Epithelial cell of esophagus (primary cell): ENCODE measurements at places on chromosomes 2 and 18.

GRCh38 chr2:220051716-220052115 is 424.3 kb downstream of the SLC4A3 start:
- DNase-seq, result no peak

GRCh38 chr2:222946700-222947287 is 86.0 kb downstream of the ACSL3 start:
- no peak for DNase-seq

- DNase-seq, result no peak
Observed at GRCh38 chr2:16202266-16203020, 262.1 kb downstream of the MYCN start.

- DNase-seq, result no peak
Observed at GRCh38 chr2:8160959-8161358, 520.9 kb upstream of the ID2 start.

DNA sequence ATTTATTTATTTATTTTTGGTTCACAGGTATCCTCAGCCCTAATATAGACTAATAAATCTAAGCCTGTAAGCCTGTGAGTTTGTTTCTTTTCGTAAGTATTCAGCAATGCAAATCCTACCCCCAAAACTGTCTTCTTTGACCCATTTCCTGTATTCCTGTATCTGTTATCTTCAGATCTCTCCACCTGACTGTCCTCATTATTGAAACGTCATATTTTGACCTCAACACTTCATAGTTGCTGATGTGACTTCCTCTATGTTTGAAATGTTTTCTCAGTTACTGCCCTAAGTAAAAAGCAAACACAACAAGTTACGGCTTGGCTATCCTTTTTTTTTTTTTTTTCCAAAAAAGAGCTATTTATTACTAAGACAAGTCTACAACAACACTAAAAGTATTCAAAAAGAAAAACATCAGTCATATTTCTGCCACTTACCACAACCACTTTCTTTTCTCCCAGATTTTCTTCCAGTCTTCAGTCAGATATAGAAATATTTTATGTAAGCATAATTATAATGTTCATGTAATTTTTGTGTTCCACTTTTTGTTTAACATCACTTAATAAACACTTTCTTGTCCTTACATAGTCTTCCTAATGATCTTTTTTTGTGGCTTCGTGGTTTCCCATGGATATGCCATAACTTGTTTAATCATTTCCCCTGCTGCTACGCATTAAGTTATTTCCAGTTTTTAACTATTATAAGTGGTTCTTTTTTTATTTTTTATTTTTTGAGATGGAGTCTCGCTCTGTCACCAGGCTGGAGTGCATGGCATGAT is 45.0 kb upstream of the EML4 start:
- no peak for DNase-seq

GRCh38 chr2:43560231-43560547 is 35.6 kb downstream of the THADA start:
- no peak for DNase-seq

DNA sequence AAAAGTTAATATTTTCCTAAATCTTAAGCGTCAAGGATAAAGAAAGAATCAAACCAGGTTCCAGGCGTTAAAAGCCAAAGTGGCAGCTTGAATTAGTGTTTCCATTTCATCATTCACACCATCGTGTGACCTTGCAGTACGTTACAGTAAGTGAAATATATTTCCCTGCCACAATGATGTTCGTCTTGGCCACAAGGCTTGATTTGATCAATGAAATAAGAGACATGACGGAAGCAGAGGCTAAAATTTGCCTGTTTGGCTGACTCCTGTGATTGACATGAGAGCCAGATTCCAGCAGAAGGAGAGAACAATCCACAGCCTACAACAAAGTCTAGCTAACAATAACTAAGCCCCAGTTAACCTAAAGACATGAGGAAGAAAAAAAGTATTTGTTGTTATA is 62.0 kb downstream of the ASXL2 start:
- no peak for DNase-seq

DNA sequence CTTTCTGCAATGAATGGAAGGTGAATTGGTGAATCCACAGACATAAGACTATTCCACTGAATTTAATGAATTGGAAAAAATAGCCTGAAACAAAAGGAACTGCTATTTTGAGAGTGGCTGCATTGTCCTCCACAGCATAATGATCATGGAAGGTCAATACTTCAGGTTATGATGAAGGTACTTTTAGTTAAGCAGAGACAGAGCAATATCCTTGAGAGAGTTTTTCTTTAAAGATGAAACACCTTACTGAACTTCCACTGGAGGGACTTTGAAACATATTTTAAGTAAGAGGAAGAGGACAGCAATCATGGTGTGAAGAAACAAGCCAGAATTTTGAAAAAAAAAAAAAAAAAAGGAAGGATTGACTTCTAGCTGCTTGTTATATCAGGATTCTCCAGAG is 68.8 kb upstream of the DPP10 start:
- no peak for DNase-seq

GRCh38 chr18:5601188-5601624 is 57.4 kb upstream of the EPB41L3 start:
- DNase-seq, result no peak

DNA sequence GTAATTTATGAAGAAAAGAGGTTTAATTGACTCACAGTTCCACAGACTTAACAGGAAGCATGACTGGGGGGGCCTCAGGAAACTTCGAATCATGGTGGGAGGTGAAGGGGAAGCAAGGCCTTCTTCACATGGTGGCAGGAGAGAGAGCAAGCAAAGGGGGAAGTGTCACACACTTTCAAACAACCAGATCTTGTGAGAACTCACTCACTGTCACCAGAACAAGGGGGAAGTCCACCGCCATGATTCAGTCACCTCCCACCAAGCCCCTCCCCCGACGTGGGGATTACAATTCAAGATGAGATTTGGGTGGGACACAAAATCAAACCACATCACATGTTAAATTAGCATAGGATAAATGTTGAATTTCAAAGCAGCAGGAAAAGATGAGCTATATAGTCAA is 56.2 kb downstream of the STRADB start:
- DNase-seq, result no peak

- DNase-seq, result no peak
Observed at GRCh38 chr18:73662421-73662820, 485.2 kb downstream of the FBXO15 start.

GRCh38 chr18:79380816-79381806 is 14.6 kb upstream of the NFATC1 start:
- peak; percentile 46 for DNase-seq

DNA sequence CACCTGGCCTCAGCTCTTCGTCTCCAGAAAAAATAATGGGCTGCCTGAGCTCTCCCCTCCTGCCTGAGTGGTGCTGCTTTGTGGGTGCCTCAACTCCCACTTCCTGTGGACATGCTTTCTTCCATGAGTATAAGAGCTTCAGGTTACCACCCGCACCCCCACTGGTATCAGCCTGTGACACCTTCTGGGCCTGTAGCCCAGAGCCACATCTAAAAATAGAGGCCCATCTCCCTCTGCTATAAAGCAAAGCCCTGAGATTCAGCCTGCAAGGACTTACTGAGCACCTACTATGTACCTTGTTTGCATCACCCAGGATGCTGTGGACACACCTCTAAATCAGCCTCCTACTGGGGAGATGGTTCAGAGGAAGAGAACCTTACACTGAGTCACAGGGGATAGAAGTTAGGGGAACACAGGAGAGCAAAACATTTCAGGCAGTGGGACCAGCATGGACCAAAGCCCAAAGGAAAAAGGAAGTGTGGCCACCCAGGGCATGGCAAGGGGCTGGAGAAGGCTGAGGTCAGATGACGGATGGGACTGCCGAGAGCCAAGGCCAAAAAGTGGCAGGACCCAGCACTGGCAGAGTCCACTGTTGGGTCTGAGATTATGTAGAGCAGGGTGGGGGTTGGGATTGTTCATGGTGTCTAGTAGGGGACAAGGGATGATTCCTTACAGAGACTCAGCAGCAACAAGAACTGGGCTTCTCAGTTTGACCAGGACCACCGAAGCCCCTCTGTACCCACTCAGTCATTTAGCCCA is 123.7 kb upstream of the PPP1CB start:
- DNase-seq, result no peak

GRCh38 chr2:125254010-125254409 is 1228.9 kb downstream of the CNTNAP5 start:
- no peak for DNase-seq

DNA sequence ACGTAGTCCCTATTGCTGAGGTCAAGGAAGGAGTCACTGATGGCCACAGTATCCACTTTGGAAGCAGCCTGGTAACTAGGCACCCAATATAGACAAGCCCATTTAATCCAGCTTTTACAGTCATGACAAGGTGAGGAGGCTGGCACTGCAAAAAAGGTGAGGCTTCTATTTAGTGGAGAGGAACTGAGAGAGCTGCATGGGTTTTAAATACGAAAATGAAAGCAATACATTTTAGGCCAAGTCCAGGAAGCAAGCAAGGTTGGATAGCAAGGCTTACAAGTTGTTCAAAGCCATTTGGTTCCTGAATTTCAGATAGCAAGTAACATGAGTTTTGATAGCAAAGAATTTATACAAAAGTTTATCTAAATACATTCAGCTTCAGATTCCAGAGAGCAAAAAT is 80.4 kb downstream of the SGPP2 start:
- DNase-seq, result no peak

DNA sequence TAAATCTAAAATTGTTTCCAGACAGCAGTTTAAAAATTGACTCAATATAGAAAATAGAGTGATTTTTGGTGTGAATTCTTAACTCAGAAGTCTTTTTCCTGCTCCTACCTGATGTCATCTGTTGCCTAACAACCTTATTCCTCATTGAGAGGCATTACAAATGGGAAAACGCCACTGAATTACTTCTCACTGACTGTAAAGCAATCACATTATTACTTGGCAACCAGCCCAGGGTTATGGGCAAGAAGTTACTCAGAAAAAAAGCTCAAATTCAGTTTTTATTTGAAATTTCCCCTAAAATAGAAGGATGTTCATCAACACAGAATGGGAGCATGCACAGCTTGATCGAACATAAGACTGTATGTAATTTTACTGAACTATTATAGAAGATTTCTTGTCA is 201.8 kb upstream of the GULP1 start:
- peak; percentile 44 for DNase-seq

DNA sequence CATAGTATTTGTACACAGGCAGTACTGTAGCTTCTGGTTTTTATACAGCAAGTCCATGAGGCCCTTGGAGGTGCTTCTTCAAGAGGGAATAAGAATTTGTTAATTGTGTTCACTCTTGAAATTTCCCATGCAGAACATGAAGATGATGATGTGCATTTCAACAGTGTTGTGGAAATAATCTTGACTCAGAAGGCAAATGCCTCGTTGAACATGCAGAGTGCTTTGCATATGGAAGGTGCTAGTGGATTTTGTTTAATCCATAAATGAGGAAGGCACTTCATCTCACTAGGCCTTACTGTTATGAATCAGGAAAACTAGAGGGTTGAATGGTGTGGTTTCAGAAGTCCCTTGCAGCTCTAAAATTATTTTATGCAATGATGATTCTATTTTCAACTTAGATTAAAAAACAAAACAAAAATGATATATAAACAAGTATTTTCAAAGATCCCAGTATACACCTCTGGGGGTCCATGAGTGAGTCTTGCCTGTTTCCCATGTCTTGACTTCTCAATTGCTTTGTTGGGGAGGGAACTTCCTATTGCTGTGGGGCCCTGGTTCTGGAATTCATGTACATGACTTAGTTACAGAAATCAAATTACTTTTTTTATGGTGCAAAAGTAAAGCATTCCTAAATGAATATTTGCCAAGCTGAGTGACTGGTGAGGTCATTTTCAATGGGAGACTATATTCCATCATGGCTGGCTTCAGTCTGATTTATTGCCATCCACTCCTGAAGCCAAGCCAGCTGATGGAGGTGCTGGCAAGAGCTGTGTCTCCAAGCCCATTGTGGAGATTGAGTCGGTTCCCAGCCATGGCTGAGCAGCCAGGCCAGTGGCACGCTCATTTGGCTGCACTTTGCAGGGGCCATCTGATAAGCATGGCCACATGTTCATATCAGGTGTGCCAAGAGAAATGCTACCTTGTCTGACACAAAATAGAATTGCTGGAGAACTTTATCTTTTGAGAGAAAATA is 56.5 kb downstream of the MGAT5 start:
- no peak for DNase-seq

GRCh38 chr18:32243358-32243757 is 53.5 kb downstream of the MEP1B start:
- no peak for DNase-seq

- DNase-seq, result no peak
Observed at GRCh38 chr2:233901884-233902283, 15.3 kb upstream of the TRPM8 start.

- peak; percentile 51 for DNase-seq
Observed at GRCh38 chr18:48155856-48156255, 225.4 kb upstream of the SMAD2 start.

GRCh38 chr2:185745864-185746859 is 7.6 kb downstream of the FSIP2 start:
- DNase-seq, result peak; percentile 54

- DNase-seq, result no peak
Observed at GRCh38 chr2:96156926-96157648, 11.8 kb upstream of the DUSP2 start.

DNA sequence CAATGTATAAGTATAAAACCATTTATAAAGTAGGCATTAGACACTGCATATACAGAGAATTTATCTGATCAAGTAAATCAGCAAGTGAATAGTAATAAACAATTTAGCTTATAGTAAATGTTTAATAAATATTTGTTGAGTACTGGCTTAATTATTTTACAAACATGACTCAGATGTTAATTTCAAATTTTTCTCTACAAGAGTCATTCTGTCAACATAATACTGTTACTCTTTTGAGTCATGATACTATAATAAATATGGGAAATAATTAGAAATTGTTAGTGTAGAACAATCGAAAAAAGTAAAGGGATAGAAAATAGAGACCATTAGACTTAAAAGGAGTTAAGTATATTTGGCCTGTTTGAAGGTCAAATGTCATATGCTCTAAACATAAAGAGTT is 133.6 kb upstream of the MC4R start:
- DNase-seq, result no peak

GRCh38 chr2:127067620-127068350 is 39.2 kb downstream of the BIN1 start:
- DNase-seq, result peak; percentile 69

GRCh38 chr18:79367989-79368388 is 27.7 kb upstream of the NFATC1 start:
- DNase-seq, result no peak

- DNase-seq, result peak; percentile 90
Observed at GRCh38 chr2:215624423-215624829, 188.6 kb upstream of the FN1 start.

- no peak for DNase-seq
Observed at GRCh38 chr2:210167227-210167626, 4.0 kb downstream of the KANSL1L start.

DNA sequence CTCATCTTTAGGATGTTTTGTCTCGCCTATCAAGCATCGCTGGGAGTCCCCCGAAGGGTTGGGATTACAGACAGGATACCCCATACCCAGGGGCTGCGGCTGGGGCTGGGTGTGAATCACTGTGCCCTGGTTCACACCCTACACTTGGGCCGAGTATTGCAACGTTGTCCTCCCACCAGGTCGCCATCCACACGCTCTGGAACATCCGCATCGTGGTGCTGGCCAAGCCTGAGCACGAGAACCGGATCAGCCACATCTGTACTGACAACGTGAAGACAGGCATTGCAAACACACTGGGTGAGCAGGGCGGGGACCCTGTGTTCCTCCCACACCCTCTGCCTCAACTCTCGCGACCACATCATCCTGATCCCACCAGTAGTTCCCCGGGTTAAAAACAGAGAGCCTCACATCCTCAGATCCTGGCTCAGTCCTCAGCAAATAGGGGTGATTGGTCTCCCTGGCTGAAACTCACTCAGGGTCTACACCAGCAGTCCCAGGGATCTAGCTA is 87.3 kb upstream of the ATG16L1 start:
- DNase-seq, result no peak
